Lower lobe of right lung (tissue), 2 donors: ENCODE measurements at places on chromosomes 5 and 9. TPM values are rescaled to one million over a fixed set of nuclear protein-coding genes. Genes with fewer than 3 reads are reported as not detected.

The TSPAN17 gene
- 32.3 TPM for total RNA-seq

The LCN10 gene
- 2.5 TPM for total RNA-seq

The BRINP1 gene
- 1.5 TPM for total RNA-seq

The FCN1 gene
- 84.4 TPM for total RNA-seq

The CCL27 gene
- not detected for total RNA-seq

The FRMD3 gene
- total RNA-seq: 9.7 TPM

The PCDHA5 gene
- 0.18 TPM for total RNA-seq

The FBP1 gene
- 527 TPM for total RNA-seq

The TRIM36 gene
- total RNA-seq: 5.5 TPM

The SLC36A1 gene
- 11.5 TPM for total RNA-seq

The HRH2 gene
- 9.6 TPM for total RNA-seq

The PCDHGB6 gene
- total RNA-seq: 7.7 TPM

The TNIP1 gene
- 99.6 TPM for total RNA-seq

The MEF2C gene
- total RNA-seq: 42.0 TPM

The IL9 gene
- not detected for total RNA-seq

The ANKRD31 gene
- total RNA-seq: 0.27 TPM

The CAMK2A gene
- 1.3 TPM for total RNA-seq

The MLANA gene
- not detected for total RNA-seq

The ZNF454 gene
- 2.6 TPM for total RNA-seq

The WNT8A gene
- not detected for total RNA-seq

The PKD2L2 gene
- total RNA-seq: not detected

The PCA3 gene
- not detected for total RNA-seq

The TTLL11 gene
- 11.7 TPM for total RNA-seq

The TMEFF1 gene
- 0.80 TPM for total RNA-seq

The FAM78A gene
- total RNA-seq: 18.3 TPM

The PCDHGB1 gene
- total RNA-seq: 1.8 TPM

The CDHR2 gene
- 0.62 TPM for total RNA-seq

The PHF2 gene
- 39.1 TPM for total RNA-seq

The SCGB3A2 gene
- 624 TPM for total RNA-seq

The BTNL8 gene
- total RNA-seq: 5.3 TPM

The WDR31 gene
- 4.5 TPM for total RNA-seq

The TRIM7 gene
- total RNA-seq: 4.3 TPM

The SPINK13 gene
- not detected for total RNA-seq

The FAM153A gene
- total RNA-seq: 3.7 TPM

The FOXD4L4 gene
- total RNA-seq: 0.77 TPM

The ACOT12 gene
- total RNA-seq: not detected

The IL4 gene
- not detected for total RNA-seq

The ANKRD18A gene
- 4.3 TPM for total RNA-seq

The RALGPS1 gene
- 17.6 TPM for total RNA-seq

The CCDC183 gene
- 3.7 TPM for total RNA-seq

The ICE1 gene
- total RNA-seq: 28.1 TPM

The FGF1 gene
- 0.97 TPM for total RNA-seq

The ZNF366 gene
- 13.6 TPM for total RNA-seq

The CDH9 gene
- total RNA-seq: not detected

The BTNL9 gene
- total RNA-seq: 125 TPM
